Vein endothelial cell (primary cell): ENCODE measurements at places on chromosomes 3 and 15. TPM values are rescaled to one million over a fixed set of nuclear protein-coding genes. Genes with fewer than 3 reads are reported as not detected.

IRAK2 gene
- 29.4 and 48.1 TPM in 2 replicates for total RNA-seq

FOXB1 gene
- total RNA-seq: not detected in 2 replicates

GOLGA8J gene
- total RNA-seq: not detected in 2 replicates

LRRC49 gene
- total RNA-seq: 4.9 and 6.8 TPM in 2 replicates
